Activated T-helper 1 cell treated with Interleukin-2 at 50 U/mL for 16 hours (primary cell): ENCODE measurements at places on chromosomes 16 and 17.

- DNase-seq: no peak
Observed at GRCh38 chr17:9339958-9340357, 235.7 kb downstream of the STX8 start.

GRCh38 chr17:66737524-66737923 is 97.4 kb upstream of the CACNG5 start:
- DNase-seq: no peak

- peak; percentile 52 for DNase-seq
Observed at GRCh38 chr16:67542464-67542863, 13.8 kb downstream of the RIPOR1 start.

DNA sequence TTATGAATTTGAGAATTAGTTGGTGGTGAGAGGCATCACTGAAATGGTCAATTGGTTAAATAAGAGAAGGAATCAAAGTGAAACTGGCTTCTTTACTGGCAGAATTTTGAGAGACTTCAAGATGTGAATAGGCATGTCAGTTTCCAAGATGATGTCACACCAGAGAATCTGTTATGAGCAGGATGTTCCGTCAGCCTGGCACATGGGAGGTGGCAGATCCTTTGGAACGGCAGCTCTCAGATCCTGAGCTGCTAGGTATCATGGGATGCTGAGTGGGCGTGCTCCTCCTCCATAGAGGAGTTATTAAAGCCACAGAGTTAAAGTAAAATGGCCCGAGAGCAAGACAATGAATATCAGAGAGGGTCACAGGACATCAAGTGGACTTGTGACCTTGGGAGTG is 444.3 kb upstream of the HSBP1 start:
- no peak for DNase-seq

DNA sequence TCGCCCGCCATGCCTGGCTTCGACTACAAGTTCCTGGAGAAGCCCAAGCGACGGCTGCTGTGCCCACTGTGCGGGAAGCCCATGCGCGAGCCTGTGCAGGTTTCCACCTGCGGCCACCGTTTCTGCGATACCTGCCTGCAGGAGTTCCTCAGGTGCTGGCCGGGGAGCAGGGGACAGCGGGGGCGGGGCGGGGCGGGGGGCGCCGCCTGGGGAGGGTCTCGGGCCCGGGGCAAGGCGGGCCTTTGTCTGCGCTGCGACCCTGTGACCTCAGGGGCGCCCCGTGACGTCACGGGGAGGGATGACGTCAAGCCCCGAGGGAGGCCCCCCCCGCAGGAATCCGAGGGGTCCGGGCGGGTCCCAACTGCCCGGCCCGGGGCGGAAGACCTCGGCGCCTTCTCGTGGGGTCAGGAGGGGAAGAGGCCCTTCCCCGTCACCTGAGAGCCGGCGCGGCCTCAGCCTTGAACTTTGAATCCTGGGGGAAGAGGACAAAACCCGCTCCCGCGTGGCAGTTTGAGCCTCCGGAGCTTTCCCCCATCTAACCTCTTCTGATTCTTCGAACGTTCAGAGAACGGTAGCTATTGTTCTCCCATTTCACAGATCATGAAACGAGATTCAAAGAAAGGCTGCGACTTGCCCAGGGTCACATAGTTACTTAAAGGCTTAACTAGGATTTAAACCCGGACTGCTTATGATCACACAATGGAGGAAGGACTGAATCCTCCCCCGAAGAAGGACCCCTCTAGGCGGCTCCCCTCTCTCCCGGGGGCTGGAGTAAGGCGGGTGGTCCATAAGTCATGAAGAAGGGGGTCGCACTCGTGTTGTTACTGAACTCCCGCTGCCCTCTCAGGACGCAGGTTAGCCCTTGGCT is 527 bp downstream of the TRAF4 start:
- peak; percentile 45 for DNase-seq

- DNase-seq: no peak
Observed at GRCh38 chr17:57365420-57365819, 109.1 kb downstream of the MSI2 start.
